ENCODE measurements at places on chromosomes 1 and 21. TPM values are rescaled to one million over a fixed set of nuclear protein-coding genes. Genes with fewer than 3 reads are reported as not detected.

The FBXO2 gene
- 0.48 TPM for polyA plus RNA-seq

DNA sequence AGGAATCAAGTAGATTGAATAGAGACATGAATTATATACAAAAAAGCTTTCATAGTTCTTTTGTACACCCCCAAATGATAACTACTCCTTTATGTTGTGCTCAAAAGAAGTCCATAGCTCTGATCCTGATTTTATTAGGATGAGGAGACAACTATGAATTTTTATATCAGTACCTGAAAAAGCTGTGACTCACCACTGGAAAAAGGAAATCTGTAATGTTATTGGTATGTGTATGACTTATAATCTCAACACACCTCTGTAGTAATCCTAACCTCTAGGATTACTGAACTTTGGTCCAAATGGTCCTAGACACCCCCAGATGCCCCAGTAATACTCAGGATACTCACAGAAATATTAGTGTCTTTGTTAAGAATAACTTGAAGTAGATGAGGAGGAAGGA is 10.2 kb downstream of the PRKAB2 start:
- DNase-seq: no peak

The RHD gene
- 0.15 TPM for polyA plus RNA-seq

The ANXA9 gene
- polyA plus RNA-seq: 2.5 TPM
